Smooth muscle cell of bladder (primary cell): ENCODE measurements at places on chromosomes 3 and 15. TPM values are rescaled to one million over a fixed set of nuclear protein-coding genes. Genes with fewer than 3 reads are reported as not detected.

The KNG1 gene
- not detected in 2 replicates for total RNA-seq

The SEMA7A gene
- total RNA-seq = 3.8 and 7.0 TPM in 2 replicates

The GABPB1 gene
- 40.1 and 41.0 TPM in 2 replicates for total RNA-seq

The CRYGS gene
- total RNA-seq = 0.43 and 1.0 TPM in 2 replicates

The CPN2 gene
- not detected in 2 replicates for total RNA-seq

The SLC22A14 gene
- total RNA-seq = under 0.01 and 0.18 TPM in 2 replicates

The NLGN1 gene
- 4.0 and 8.7 TPM in 2 replicates for total RNA-seq
